ENCODE measurements at places on chromosomes 12 and 14. TPM values are rescaled to one million over a fixed set of nuclear protein-coding genes. Genes with fewer than 3 reads are reported as not detected.

DNA sequence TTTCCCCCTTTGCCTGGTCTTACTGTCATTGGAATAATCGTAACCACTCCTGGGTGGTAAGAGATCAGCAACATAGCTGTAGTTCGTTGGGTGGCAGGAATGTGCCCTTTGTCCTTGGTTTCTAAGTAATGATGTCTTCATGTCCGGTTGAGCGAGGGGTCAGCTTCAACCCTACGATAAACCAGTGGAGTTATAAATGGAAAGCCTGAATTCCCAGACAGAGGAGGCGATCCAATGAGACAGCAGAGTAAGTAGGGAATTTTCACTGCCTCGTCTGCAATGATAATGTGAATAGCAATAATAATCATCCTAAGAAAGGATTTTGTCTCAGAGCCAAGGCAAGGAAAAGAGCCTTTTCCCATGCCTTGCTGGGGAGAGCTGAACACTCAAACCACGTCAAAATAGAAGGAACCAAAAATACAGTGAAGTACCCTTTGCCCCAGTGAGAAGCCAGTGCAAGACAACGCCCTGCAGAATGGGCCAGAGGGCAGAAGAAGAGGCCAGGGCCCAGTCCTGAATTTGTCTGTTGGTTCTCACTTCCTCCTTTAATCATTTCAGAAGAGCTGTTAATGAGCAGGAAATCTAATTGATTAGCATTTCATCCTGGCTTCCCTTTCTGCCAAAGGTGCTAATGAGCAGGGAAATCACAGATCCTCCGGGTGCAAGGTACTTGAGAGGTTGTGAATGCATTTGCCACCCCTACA is 330.7 kb downstream of the CACNA1C start:
- DNase-seq: no peak

DNA sequence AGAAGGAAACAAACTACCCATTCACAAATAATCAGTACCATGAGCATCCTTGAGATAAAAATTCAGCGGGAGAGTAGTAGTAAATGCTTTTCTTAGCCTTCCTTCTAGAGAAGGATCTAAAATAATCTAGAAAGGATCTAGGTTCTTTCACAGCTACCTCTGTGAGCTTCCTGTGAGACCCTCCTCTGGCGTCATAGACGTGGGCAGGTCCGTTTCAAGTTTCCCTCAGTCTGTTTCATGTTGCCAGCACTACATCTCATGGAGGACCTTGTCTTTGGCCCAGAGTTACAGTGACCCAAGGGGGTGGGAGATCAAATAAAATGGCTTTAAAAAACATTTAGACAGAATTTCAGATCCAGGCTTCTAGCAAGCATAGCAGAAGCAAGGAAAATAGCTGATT is 13.6 kb downstream of the DAAM1 start:
- no peak for DNase-seq

- DNase-seq: no peak
These were observed 367.4 kb downstream of the BTG1 start for GRCh38 chr12:91778091-91778832.

GRCh38 chr12:1927051-1927680 is 8.7 kb upstream of the CACNA2D4 start:
- DNase-seq: no peak

DNA sequence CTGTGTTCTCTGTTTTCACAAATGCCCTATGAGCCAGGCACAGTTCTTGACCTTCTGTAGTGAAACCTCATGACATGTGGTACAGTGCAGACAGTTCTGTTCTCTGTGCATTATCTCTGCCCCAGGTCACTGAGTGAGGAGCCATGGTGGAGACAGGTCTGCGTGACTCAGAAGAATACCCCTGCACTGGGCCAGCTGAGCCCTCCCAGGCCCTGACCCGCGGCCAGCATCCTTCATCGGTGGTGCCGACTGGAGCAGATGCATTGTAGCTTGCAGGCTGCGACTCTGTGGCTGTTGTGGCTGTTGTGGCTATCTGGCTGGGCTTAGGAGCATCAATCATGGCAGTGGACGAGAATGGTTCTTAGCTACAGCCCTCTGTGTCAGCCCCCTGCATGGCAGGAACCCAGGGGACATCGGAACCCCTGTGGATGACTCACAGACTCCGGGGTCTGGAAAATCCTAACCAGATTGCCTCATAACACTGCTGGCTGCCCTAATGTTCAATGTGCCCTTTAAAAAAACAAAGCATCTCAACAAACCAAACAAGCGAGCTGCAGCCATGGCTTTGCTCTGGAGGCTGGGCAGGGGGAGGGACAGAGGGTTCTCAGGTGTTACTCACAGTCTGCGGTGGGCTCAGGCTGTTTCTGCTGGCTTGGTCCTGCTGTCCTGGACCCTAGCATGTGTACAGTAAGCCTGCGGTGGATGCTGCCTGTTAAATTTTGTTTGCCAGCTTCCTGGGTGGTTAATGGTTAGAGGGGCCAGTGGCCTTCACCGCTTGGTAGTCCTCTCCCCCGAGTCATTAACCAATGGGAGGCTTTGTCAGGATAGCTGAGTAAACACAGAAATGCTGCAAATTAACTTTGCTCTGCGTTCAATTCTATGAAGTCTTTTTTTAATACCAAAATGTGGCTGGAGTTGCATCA is at the start of gene SERPINA6:
SERPINA6 (minus strand) TSS at position 689 of the 923 bp plus-strand sequence. CDS start 8,688 bp downstream, outside the sequence.
- no peak for DNase-seq

- no peak for DNase-seq
These were observed 122.9 kb downstream of the PRKCH start for GRCh38 chr14:61444215-61444768.

GRCh38 chr14:34356264-34356654 is 105.8 kb downstream of the SPTSSA start:
- DNase-seq: no peak

DNA sequence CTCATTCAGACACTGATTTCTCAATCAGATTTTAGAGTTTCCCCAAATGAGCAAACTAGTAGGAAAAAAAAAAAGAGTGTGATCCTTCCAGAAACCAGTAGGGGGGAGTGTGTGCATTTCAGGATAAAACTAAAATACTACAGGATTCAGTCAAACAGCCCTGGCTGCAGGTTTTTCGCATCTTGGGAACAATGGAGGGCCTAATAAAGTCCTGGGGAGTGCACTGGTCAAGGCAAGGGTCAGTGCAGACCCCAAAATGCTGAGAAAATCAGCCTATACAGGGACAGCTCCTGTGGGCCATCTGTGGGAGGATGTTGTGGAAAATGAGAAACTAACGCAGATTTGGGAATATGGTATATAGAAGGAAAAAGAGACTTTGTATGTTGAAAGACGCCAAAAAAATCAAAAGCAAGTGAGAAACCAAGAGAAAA is 22.2 kb upstream of the ABCD4 start:
- no peak for DNase-seq

DNA sequence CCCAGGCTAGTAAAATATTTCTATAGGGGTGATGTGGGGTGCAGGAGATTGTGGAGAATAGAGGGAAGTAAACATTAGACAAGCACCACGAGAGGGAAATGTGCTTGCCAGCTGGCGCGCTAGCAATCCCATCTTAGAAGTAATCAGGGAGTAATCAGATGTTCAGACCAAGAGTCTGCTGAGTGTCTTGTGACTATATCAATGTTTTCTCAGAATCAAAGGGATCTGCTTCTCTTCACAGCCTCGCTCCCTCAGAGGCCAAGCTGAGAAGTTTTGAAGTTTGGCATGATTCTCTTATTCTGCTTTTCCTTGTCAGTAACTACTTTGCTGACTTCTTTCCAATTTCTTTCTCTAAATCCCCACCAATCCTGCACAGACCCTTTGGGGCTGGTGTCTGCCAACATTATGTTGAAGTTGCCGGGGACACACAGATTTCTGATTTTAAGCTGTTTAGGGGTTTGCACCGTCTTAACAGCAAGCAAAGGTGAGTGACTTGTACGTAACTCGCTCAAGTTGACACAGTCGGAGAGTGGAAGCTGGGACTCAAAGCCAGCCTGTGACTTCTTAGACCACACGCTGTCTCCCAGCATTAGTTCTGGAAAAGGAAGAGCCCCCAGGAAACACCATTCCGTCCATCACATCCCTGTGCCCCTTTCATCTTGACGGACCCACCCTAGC is 22.0 kb upstream of the TSPAN9 start:
- no peak for DNase-seq

DNA sequence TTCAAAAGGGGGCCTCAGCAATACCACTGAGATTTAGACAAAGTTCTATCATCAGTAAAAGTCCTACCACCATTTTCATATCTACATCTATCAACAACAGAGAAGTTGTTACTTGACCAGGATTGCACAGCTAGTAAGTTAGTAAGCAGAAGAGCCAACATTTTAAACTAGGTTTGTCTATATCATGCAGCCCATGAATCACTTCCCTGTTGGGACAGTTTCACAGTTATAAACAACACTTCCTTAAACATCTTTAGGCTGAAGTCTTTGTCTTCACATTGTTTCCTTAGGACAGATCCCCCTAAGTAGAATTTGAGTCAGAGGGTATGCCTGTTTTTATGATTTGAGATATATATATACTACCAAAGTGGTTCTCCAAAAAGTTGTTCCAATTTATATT is 68.5 kb downstream of the DAO start:
- DNase-seq: no peak

DNA sequence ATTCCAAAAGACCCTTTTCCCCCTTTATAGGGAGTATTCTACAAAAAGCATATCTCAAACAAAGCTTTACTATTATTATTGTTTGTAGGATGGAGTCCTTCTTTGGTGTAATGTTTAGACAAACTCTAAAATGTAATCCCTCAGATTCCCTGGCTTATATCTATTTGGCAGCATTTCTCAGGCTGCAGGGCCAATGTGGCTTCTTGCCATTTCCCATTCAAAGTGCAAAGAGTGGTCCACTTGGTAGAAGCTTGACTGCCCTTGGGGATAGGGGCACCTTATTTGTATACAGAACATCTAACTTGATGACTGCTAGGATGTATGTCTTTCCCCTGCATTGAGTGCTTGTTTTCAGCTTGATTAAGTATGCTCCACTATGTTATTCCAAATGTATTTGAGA is 242.7 kb downstream of the PRKD1 start:
- no peak for DNase-seq

- DNase-seq: no peak
These were observed 52.1 kb downstream of the VWF start for GRCh38 chr12:6072302-6072752.

- DNase-seq: no peak
These were observed 52.9 kb downstream of the SVOP start for GRCh38 chr12:108967869-108968540.

DNA sequence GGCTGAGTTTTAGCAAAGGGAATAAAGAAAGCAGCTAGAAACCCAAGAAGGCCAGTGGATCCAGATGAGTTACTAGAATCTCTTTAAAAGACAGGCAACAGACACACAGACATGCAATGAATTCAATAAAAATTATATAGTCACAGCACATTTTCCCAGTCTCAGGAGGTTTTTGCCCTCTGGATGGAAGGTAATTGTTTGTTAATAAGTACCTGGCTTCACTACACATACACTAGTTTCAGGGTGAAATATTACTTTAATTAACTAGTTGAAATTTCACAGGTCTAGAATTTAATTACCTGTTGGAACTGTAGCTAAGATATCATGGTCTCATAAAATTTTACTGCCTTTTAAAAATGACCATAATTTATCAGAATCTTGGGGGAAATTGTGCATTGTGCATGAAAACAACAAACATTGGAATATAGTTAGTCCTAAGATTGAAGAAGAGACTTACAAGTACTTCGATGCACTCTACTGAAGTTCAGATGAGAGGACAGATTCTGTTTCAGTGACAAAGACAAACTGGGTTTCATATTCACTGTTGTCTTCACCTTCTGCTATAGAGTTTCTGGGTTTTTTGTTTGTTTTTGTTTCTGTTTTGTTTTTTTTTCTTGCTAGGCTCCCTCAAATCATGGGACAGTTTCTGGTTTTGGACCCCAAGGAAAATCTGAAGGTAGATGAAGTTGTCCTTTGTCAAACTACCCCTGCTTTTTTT is 277.0 kb upstream of the GARIN6 start:
- no peak for DNase-seq

Gene TEX22
- 1.6 TPM for total RNA-seq

Gene TAS2R14
- total RNA-seq: 0.45 TPM

Gene ABCD2
- total RNA-seq: 8.5 TPM

Gene APOF
- total RNA-seq: not detected

Gene TSPAN11
- 2.6 TPM for total RNA-seq

Gene TSPAN8
- total RNA-seq: not detected

Gene FOXG1
- not detected for total RNA-seq

Gene CNTN1
- 0.57 TPM for total RNA-seq

Gene NGB
- not detected for total RNA-seq

Gene GPR65
- 0.42 TPM for total RNA-seq

Measured in left ventricle myocardium superior (tissue), 1 donor.